ENCODE measurements at places on chromosomes 13 and 19.

GRCh38 chr13:107743526-107743925, 471.8 kb downstream of the LIG4 start:
- DNase-seq: no peak

DNA sequence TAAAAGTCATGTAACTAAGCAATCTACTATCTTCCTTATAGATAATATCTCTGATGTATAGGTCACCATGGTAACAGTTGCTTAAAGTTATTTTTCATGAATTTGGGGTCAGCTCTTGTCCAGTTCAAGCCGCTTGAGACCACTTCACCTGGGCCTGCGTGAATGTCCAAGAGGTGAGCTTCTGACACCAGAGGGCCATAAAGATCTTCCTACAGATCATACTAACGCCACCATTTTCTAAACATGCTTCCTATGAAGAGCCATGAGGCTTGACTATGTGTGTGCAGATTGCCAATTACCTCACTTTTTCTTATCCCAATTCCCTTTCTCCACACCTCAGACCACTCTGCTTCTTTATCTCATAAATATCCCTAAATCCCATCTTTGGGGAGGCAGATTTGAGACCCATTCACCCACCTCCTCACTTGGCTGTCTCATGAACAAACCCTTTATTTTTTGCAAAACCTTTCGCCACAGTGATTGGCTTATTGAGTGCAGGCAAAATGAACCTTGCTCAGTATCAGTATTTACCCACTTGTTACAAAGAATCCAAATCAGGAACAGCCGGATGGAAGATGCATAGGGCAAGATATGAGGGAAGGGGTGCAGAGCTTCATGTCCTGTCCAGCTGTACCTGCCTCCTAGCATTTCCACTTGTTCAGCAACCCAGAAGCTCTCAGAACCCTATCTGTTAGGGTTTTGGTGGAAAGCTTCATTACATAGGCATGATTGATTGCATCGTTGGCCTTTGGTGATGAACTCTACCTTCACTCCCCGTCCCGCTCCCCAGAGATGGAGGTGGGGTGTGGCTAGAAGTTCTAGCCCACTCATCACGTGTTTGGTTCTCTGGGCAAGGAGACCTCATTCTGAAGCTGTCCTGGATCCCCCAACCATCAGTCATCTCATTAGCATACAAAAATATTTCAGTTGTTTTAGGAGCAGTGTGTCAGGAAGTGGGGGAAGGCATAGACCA, 34.2 kb downstream of the FAM187B start:
- no peak for DNase-seq

DNA sequence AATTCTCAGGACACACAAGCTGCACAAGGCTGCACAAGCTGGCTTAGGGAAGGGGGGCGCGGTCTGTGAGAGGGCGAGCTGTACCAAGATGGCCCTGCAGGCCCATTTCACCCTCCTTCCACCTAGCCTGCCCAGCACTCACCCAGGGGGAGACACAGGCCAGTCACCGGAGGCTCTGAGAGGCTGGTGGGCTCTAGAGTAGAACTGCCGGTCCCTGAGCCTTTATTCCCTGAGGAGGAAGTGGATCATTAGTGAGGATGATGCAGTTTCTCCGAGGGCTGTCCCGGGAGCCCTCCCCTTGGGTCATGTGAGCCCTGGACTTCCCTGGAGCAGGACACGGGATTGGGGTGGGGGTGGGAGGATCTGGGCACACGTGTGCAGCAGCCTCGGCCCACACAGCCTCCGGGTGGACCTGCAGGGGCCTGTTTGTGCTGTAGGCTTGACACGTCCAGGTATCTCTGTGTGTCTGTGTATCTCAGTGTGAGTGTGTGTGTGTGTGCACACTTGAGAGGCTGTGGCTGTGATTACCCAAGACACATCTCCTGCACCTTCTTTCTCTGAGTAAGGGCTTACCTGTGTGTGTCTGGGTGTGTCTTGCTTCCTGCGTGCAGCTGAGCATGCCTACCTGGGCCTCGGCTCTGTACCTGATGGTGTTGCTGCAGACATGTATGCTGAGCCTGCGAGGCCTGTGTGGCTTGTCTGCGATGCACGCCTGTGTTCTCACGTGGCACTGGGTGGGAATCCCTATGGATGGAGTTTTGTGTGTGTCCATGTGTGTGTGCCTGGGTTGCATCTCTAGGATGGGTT, at the start of gene ACP5:
ACP5 (minus strand) TSS at position 195 of the 807 bp plus-strand sequence. CDS start 328 bp downstream, outside the sequence.
- no peak for DNase-seq

GRCh38 chr19:28388988-28389387, 824.0 kb downstream of the UQCRFS1 start:
- DNase-seq: no peak

GRCh38 chr13:41512441-41512840, 55.1 kb downstream of the RGCC start:
- DNase-seq: no peak

- no peak for DNase-seq
Measured at GRCh38 chr13:98157609-98158008, 14.7 kb downstream of the FARP1 start.

DNA sequence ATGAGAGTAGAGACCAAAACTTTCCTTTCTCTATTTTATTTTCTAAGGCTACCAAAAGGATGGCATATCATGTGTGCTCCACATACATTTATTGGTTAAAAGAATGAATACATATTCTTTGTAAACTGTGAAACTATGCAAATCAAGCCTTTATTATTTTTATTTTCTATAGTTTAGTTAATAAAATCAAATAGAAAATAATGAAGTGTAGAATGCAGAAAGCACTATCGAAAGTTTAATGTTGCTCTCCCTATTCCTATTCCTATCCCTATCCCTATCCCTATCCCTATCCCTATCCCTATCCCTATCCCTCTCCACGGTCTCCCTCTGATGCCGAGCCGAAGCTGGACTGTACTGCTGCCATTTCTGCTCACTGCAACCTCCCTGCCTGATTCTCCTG, 60.3 kb downstream of the ZNF100 start:
- DNase-seq: no peak

DNA sequence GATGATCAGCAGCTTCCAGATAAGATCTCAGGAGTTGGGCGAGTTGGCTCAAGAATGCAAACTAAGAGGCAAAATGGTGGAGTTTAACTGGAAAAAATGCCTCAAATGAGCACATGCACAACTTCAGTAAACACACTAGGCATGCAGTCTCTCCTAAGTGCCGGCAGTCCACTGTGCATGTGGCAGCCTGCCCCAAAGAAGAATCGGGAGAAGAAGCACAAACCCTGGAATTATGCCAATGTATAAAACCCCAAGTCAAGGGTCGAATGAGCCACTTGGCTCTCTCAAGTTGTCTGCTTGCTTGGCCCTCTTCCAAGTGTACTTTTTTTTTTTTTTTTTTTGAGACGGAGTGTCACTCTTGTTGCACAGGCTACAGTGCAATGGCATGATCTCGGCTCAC, 53.3 kb upstream of the SLITRK1 start:
- DNase-seq: no peak

- peak; percentile 31 for DNase-seq
Measured at GRCh38 chr19:543910-544608, at the start of gene GZMM. GZMM (plus strand) TSS chr19:544053; CDS start chr19:544072, 19 bp downstream.

- no peak for DNase-seq
Measured at GRCh38 chr19:3768015-3768747, 3.8 kb downstream of the RAX2 start.

DNA sequence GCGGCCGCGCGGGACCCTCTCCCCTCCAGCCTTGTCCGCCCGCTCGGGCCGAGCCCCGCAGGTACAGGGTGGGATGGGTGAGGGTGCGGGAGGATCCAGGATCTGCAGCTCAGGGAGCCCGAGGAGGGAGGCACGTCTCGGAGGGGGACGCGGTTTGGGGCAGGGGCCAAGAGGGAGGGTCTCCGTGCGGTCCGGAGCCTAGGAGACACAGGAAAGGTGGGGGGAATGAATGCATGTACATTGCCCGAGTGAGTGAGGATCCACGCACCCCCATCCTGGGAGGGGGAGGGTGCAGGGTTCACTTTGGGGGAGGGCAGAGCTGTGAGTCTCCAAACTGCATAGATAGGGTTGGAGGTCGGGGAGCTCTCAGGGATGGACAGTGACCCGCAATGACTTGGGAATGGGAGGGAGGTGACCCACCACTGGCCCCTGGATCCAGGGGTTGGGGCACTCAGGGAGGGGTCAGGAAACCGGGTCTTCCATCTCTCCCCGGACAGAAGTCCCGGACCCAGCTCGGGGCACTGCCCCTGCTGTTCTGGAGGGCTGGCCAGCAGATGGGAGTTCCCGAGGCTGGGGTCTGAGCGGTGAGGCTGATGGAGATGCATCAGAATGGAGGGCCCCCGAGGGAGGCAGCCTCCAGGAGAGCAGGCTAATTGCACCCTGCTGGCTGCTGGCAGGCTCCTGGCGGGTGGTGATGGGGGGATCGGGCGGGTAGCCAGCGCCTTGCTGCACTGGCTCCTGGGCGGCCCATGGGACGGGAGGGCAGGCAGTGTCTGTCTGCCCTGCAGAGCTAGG, 547 bp downstream of the KCNN1 start:
- DNase-seq: no peak

- no peak for DNase-seq
Measured at GRCh38 chr13:109900320-109900719, 113.9 kb upstream of the IRS2 start.

GRCh38 chr13:80841414-80841813, 500.5 kb upstream of the SPRY2 start:
- DNase-seq: no peak

DNA sequence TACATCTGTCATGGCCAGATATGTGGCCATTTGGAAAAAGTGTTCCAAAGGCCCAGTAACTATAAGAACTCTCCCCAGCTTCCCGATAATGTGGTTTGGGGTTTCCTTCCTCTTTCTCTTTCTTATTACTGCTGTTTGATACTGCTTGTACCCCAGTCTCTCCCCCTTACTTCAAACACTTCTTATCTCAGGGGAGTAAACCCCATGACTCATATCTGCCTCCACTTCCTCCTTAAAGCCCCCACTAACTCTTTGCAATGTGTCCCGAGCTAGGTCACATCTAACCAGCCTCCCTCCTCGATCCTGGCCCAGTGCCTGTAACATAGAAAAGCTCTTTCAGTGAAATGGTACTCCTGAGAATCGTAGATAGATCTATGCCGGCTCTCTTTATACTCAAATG, 82.4 kb upstream of the STARD13 start:
- DNase-seq: no peak

DNA sequence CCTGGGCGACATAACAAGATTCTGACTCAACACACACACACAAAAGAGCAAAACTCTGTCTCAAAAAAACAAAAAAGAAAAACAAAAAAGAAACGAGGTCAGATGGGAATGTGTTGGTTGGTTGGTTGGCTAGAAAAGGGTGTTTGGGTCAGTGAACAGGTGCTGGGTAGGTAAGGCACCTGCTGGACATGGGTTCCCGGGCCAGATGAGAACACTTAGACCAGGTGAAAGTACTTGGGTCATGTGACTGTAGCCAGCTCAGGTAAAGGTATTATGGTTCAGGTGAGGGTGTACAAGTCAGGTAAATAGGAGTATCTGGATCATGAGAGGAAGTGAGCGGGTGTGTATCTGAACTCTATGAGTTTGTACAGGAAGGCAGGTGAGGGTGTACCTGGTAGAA, 14.5 kb upstream of the ZNF414 start:
- DNase-seq: no peak

GRCh38 chr13:100983111-100983510, 308.5 kb upstream of the TMTC4 start:
- DNase-seq: no peak

DNA sequence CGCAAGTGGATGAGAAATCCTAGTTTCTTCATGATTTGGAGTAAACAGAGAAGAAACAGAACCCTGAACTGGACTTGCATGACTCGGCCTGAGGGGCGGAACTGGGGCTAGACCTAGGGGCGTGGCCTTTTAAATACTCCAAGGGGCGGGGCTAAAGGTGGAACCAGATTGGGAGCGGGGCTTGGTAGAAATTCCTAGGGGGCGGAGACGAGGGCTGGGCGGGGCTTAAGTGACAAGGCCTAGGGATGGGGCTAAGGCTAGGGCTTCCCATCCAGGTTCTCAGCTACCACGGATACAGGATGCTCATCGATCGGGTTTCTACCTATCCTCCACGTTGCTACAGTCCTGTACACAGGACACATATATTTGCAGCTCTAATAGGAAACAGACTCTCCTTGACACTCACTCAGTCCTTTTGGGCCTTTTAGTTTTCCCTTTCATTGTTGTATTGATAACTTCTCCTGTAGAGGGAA, 372 bp upstream of the ZNF699 start:
- DNase-seq: no peak

DNA sequence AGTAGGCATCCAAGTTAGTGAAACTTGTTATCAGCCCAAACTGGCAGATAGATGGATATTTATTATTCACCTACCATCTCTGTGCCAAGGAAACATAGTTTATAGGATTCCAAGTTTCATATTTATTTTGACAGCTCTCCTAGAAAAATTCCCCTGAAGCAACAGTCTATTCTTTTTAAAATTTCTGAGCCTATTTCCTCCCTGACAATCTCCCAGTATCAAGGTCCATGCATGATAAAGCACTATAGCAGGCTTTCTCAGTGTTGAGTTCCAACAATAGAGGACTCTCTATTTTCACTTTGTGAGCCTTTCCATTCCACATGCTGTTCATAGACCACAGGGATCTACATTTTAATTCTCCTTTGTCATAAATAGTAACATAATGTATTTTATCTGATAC, 312.6 kb downstream of the SLITRK6 start:
- no peak for DNase-seq

DNA sequence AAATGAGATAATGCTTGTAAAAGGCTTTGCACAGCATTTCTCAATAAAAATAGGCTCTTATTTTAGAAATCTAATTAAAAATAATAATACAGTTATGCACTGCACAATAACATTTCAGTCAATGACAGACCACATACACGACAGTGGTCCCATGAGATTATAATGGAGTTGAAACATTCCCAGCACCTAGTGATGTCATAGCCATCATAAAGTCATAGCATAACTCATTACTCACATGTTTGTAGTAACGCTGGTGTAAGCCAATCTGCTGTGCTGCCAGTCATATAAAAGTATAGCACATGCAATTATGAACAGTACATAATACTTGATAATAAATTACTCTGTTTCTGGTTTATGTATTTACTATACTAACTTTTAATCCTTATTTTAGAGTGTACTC, 12.7 kb upstream of the SERPINE3 start:
- DNase-seq: no peak

- DNase-seq: no peak
Measured at GRCh38 chr19:10412257-10412977, 7.9 kb upstream of the PDE4A start.

DNA sequence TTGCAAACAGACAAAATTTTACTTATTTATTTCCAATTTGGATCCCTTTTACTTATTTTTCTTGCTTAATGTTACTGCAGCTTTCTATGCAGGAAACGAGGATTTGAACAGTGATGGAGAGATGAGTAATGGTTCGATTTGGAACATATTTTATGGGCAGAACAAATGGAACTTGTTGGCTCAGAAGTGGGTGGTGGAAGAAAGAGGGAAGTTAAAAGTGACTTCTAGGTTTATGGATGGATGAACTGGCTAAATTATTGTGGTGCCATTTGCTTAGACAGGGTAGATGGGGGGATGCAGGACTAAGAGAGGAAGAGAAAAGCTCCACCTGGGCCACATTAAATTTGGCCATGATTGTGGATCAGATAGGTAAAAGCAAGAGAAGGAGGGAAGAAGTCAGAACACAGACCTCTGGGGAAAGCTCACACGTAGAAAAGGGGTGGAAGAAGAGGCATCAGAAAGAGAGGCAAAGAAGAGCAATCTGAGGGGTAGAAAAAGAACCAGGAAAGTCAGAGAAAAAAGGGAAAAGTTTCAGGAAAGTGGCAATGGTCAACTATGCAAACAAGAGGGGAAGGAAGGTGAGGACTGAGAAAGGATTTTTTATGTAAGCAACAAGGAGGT, 768 bp upstream of the CYSLTR2 start:
- no peak for DNase-seq

Data from activated CD4-positive, CD25-positive, alpha-beta regulatory T cell treated with anti-CD3 and anti-CD28 coated beads, Interleukin-2, amount 50 U/mL, for 16 hours (primary cell).